Testis (tissue), 5 donors: ENCODE measurements at places on chromosomes 2 and 18.

DNA sequence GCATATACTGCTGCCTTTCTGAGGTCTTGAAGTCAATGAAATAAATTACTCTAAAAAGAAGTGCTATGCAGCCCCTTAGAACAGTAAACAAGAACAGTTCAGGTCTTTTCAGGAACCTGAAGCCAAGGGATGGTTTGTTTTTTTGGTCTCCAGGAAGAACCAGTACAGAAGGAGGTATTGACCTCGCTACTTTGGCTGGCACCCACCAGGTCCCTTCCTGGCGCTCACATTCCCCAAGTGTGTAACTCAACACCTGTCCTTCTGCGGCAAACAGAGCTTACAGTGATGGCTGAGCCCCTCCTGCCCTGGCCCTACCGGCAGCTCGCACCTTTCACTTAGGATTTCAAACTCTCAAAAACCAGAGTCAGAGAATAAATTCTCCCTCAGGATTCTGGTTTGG is 51.9 kb downstream of the SETBP1 start:
- no peak for DNase-seq

- DNase-seq: no peak
Observed at GRCh38 chr2:54107903-54108615, 7.4 kb upstream of the ACYP2 start.

DNA sequence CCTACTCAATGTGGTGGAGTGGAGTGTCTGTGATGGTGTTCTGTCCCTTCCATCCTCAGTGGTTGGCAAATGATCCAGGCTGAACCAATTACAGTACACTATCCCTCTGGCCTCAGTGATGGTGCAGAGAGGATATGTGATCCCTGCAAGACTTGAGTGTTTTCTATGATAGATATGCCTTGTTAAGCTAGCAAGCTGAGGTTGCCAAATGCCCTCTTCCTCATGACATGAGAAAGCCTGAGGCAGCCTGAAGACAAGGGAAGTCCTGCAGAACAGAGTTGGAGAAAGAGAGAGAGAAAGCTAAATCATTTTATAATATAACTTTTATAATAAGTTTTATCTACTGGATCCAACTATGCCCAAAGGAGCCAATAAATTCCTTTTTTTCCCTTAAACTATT is 41.6 kb upstream of the GORASP2 start:
- DNase-seq: no peak

GRCh38 chr2:118761771-118762170 is 85.7 kb downstream of the EN1 start:
- DNase-seq: no peak

DNA sequence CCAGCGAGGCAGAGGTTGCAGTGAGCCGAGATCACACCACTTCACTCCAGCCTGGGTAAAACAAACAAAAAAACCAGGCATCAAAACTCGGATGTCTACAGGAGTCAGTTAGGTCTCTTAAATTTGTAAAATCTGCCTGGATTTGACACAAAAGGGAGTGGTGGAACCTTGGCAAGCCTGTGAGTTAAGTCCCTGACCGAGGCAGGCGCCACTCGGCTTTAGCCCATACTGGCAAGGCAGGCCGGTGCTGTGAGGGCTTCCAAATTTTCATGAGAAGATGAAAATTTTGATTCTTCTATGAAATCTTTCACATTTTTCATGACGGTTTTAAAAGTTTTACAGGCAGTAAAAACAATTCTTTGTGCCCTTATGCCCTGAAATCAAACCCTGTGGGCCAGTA is 165.8 kb downstream of the FMNL2 start:
- DNase-seq: no peak

GRCh38 chr2:10444463-10444862 is 3.7 kb downstream of the ODC1 start:
- no peak for DNase-seq

DNA sequence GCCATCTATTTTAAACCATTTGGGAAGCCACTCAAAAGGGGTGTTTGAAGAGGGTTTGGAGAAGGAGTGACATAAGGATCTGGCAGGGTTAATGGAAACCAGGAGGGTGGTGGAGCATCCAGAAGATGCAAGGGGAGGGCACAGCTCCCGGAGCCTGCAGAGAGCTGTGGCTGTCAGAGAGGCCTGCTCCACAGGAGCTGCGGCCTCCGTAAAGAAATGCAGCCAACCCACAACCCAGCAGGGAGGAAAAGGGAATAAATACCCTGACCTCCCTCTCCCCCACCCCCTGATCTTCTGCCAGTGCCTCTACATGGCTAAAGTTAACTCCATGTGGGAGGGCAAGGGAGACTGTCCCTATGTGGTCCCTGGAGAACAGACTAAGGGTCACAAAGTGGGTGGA is 567.1 kb upstream of the POU3F3 start:
- DNase-seq: no peak

DNA sequence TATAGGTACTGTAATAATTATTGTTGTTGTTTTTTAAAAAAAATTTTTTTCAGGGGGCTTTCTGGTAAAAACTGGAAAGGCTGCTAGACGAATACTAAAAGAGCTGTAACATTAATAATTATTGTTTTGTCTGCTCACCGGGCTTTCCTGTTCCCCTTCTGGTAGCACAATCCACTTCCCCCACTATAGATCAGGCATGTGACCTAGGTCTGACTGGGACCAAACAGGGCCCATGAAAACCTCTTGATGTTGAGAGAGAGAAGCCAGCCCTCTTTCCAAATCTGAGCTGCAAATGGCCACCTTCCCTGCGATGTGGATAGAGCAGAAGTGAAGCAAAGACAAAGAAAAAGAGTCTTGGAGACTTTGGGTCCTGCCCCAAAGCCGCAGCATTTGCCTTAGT is 23.4 kb downstream of the SH2D6 start:
- DNase-seq: no peak

GRCh38 chr2:69017835-69018234 is 4.9 kb downstream of the ANTXR1 start:
- no peak for DNase-seq

GRCh38 chr2:63046961-63047320 is 3.7 kb upstream of the OTX1 start:
- DNase-seq: no peak
